A549 treated with RU486 at 1 μM for 4 hours (cell line): ENCODE measurements at places on chromosomes 2 and 18. TPM values are rescaled to one million over a fixed set of nuclear protein-coding genes. Genes with fewer than 3 reads are reported as not detected.

Gene NETO1
- total RNA-seq: not detected in 5 replicates

Gene GAD1
- 0.39 to 0.63 TPM (median 0.42 TPM) in 5 replicates for total RNA-seq

Gene CFC1
- not detected in 5 replicates for total RNA-seq

Gene TFPI
- 22.2 to 62.8 TPM (median 54.6 TPM) in 5 replicates for total RNA-seq

Gene ZSWIM2
- not detected in 5 replicates for total RNA-seq

Gene DOK1
- 4.2 to 6.3 TPM (median 5.4 TPM) in 5 replicates for total RNA-seq

Gene TOGARAM2
- 0.09 to 0.20 TPM (median 0.18 TPM) in 4 of 5 replicates, not detected in the other for total RNA-seq

Gene OLA1
- 102 to 136 TPM (median 127 TPM) in 5 replicates for total RNA-seq

Gene TRAPPC8
- 7.1 to 14.8 TPM (median 12.2 TPM) in 5 replicates for total RNA-seq

Gene FBXO41
- total RNA-seq: 4.3 to 6.0 TPM (median 5.3 TPM) in 5 replicates

Gene CNDP1
- total RNA-seq: not detected in 5 replicates

Gene ASB18
- not detected in 5 replicates for total RNA-seq

Gene LONRF2
- 2.8 to 4.1 TPM (median 3.3 TPM) in 5 replicates for total RNA-seq

Gene CXCR1
- not detected in 5 replicates for total RNA-seq

Gene PER2
- total RNA-seq: 2.9 to 4.6 TPM (median 3.6 TPM) in 5 replicates

Gene C2orf78
- not detected in 5 replicates for total RNA-seq

Gene COL5A2
- 42.3 to 87.6 TPM (median 74.8 TPM) in 5 replicates for total RNA-seq

Gene SS18
- total RNA-seq: 40.8 to 59.9 TPM (median 54.2 TPM) in 5 replicates

Gene CD8B2
- not detected in 5 replicates for total RNA-seq
